ENCODE measurements at places on chromosomes 16 and 17.
A peak's percentile ranks its signal among the peaks of the same experiment; 100 is the strongest.

GRCh38 chr16:79932572-79932971 lies 332.0 kb upstream of the MAF start:
- no peak for DNase-seq

- no peak for DNase-seq
Measured at GRCh38 chr16:78434401-78434800, 334.9 kb downstream of the WWOX start.

GRCh38 chr16:68257251-68257905 lies 6.9 kb upstream of the SLC7A6 start:
- no peak for DNase-seq

DNA sequence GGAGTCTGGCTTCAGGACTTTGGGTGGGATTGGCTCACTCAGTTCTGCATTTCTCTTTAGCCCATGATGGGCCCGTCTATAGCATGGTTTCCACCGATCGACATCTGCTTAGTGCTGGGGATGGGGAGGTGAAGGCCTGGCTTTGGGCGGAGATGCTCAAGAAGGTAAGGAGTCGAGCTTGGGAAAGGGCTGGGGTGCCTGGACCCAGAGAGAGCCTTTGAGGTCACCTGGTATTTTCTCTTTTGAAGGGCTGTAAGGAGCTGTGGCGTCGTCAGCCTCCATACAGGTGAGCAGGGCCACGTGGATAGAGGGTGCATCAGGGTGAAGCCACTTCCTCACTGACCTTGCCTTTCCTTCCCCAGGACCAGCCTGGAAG lies 2.2 kb downstream of the THOC6 start:
- DNase-seq, result no peak

- no peak for DNase-seq
Measured at GRCh38 chr16:20846551-20846950, 40.2 kb downstream of the REXO5 start.

- no peak for DNase-seq
Measured at GRCh38 chr16:62596584-62596983, 560.3 kb upstream of the CDH8 start.

GRCh38 chr16:57016301-57016700 lies 26.9 kb downstream of the NLRC5 start:
- DNase-seq, result no peak

- no peak for DNase-seq
Measured at GRCh38 chr17:43767713-43768059, 9.1 kb upstream of the SOST start.

GRCh38 chr17:48128400-48128799 lies 20.8 kb downstream of the SNX11 start:
- DNase-seq, result no peak

- DNase-seq, result no peak
Measured at GRCh38 chr16:68273896-68274295, 9.6 kb downstream of the SLC7A6 start.

GRCh38 chr16:15754821-15755534 lies 101.8 kb downstream of the MYH11 start:
- no peak for DNase-seq

GRCh38 chr16:30122604-30123160 lies 338 bp downstream of the MAPK3 start:
- DNase-seq, result peak; percentile 1

DNA sequence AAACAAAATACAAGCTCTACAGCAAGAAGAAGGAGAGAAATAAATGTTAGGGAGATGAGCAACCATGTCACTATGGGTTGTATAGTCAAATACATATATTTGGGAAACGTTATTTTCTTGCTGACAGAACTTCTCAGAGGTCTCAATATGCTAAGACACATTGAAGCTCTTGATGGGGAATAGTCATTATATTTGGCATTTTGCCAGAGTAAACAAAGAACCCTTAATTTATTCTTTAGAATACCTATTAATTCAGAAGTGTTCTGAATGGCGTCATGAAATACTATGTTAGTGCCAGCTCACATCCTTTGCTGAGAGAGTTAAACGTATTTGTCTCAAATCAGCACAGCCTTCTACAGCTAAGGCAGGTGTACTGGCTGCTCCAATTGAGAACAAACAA lies 458.9 kb downstream of the CDH13 start:
- DNase-seq, result no peak

DNA sequence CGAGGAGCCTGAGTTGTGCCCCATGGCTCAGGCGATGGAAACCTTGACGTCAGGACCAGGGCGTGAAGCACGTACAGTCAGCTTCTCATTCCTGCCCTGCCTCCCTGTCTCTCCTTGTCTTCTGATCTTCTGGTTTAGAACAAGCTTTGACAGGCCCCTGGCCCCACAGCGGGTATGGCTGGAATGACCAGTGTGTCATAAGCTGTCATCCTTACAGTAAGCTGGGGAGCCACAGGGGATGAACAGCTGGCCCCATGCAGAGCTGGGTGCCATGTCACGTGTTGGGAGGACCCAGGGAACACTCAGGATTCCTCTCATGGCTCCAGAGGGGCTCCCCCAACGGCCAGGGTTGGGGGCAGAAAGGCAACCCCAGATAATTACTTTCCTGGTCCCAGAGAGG lies 157.6 kb upstream of the PLCG2 start:
- DNase-seq, result no peak

DNA sequence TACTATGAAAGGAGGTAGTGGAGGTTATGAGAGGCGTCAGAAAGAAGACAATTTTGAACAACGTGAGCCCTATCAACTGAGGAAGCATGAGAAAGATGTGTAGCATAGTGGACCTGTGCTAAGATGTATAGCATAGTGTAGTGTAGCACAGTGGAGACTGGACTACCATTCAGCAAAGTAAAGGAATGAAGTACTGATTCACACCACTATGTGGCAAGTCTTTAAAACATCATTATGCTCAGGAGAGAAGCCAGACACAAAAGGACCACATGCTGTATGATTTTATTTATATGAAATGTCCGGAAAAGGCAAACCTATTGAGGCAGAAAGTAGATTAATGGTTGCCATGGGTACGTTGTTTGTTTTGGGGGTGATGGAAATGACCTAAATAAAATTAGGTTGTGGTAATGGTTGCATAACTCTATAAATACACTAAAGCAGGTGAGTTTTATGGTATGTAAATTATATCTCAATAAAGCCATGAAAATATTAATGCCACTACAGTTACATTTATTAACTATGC lies 20.4 kb upstream of the XYLT1 start:
- no peak for DNase-seq

DNA sequence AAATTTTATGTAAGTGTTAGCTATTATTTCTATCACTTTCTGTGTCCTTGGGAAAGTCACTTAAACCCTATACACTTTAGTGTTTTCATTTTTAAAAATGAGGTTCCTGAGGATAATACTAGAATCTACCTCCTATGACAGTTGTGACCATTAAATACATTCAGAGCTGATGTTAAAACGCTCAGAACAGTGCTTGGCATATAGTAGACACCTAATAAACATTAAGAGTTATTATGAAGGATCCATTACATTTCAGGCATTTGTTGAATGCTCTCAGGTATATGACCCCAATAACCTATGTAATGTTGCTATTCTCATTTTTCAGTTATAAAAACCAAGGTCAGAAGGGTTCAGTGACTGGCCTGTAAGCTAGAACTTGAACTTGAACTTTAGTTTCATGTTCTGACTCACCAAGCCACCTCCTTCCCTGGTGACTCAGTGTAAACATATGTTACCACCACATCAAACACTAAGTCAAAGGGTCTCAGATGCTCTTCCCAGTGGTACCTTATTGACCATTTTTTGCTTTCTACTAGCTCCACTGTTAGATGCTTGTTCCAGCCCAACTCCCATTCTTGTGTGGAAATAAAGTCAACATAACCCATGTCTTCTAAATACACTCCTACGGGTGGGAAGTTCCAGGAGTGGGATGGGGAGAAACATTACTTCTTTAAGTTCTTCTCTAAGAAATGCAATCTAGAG lies 47.6 kb downstream of the HSD17B2 start:
- no peak for DNase-seq

DNA sequence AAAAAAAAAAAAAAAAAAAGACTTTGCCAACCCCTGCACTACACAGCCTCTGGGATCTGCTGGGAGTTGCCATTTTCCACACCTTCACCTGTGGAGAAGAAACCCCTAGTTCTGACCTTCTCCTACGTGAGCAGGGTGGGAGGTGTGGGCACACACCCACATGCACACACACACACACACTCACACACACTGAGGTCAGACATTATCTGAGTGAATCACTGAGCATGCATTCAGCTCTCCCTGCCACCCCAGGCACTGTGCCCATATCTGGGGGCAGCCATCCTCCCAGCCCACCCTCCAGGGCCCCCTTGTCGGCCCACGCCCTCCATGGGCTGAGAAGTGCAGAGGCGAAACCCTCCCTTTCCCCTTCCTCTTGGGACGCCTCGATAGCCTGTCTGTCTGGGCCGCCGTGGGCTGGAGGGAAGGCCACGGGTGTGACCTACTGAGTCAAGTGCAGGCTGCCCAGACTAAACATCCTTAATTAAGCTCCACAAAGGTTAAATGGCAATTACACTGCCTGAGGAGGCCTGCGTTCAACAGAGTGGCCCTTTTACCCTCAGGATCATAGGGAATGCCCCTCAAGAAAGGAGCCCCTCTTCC lies 143.8 kb downstream of the C16orf95 start:
- DNase-seq, result no peak

GRCh38 chr16:64365448-64365931 lies 756.4 kb downstream of the CDH11 start:
- no peak for DNase-seq

Data from activated T-helper 1 cell treated with Interleukin-2 at 50 U/mL for 16 hours (primary cell).